H54 (cell line): ENCODE measurements at places on chromosomes 12 and 14.
A peak's percentile ranks its signal among the peaks of the same experiment; 100 is the strongest.

- no peak for DNase-seq
Measured at GRCh38 chr14:65279510-65279909, 133.0 kb upstream of the FUT8 start.

GRCh38 chr14:68824517-68825347 lies 31.9 kb upstream of the ZFP36L1 start:
- peak; percentile 68 for DNase-seq

DNA sequence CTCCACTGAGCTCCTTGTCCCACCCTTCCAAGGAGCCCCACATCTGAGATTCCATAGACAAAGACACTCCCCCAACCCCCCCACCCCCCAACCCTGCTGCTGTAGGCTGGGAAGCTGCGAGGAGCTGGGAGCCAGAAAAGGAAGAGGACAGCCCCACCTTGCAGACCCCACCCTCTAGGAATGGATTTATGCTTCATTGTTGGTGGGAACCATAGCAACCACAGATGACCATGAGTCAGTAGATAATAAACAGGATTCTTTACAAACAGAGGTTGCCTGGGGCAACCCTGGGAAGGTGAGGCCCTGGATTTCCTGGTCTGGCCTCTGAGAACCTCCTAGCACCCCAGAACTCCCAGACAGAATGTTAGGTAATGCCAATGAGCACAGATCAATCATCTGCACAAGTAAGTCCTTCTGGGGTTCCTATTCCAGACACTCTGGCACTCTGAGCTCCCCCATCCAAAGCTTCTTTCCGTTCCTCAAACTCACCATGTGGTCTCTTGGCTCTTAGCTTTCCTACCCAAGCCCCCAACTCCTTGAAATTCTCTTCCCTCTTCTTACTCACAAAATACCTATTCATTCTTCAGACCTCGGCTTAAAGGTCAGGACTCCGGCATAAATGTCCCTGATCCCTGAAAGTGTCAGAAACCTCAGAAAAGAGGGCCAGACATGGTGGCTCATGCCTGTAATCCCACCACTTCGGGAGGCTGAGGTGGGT lies 15.2 kb upstream of the PLEKHG6 start:
- DNase-seq: no peak

- DNase-seq: no peak
Measured at GRCh38 chr12:3989218-3989550, 116.0 kb upstream of the PARP11 start.

GRCh38 chr12:92234533-92234932 lies 88.9 kb upstream of the BTG1 start:
- no peak for DNase-seq

DNA sequence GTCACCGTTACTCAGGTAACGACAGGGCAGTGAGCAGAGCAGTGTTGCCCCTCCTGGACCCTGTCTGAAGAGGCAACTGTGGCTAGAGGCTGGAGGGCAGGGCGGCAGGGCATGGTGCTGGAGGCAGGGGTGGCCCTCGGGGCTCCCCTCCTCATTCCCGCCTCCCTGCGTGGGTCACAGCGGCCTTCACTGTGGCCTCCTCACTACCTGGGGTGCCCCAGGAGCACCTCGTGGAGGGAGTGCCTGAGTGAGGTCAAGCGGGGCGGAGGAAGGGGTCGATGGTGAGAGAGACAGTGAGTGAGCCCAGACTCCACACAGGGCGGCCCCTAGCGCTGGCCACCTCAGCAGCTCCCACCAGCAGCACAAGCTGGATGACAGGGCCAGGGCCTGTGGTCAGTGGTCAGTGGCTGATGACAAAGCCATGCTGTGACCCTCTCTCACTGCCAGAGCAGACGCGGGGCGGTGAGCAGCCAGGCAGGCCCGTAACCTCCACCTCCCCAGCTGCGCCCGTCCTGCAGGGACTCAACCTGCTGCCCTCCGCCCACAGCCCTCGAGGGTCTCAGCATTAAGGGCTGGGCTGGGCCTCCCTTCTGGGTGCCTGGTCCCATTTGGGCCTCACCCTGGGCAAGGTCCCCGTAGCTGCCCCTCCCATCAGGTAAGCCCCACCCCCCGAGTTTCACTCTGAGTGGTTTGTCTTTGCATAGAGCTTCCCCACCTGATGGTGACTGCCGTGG lies 17.8 kb downstream of the GPR132 start:
- DNase-seq: no peak

DNA sequence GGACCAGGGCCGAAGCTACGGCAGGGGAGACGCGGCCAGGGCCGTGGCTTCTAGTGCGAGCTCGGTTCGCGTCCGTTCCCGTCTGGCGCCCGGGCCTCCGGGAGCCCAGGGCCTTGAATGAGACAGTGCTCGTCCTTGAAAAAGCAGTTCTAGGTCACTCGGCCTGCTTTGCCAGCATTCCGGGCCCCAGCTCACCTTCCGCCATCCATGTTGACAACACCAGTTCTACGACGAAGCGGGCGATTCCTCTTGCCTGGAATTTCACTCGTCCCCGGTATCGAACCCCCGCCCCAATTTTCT lies 4.5 kb downstream of the OR10AD1 start:
- DNase-seq: no peak

DNA sequence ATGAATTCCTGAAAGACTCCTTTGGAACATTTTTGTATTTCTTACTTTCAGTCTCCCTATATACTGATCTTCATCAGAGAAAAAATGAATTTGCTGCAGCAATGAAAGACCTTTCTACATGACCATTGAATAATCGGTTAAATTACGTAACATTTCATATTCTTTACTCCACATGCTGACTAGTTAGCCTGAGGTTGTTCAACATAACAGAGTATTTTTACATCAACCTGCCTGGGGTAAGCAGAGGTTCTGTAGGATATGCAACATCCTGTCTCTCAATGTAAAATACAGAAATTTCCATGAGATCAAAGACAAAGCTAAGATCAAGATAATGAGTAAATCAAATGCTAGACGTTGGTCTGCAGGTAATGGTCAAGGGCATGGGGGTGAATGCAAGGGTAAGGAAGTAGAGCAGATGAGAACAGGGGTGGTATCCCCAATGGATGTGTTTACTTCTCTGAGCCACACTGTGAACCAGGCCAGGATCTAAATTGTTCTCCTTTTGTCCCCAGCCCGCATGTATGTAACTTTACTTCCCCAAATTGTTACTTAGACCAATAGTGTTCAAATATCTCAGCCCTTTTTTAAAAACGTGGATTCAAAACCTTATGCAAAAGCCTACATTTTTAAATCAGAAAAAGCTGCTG lies 45.4 kb downstream of the DUSP6 start:
- DNase-seq: no peak

- no peak for DNase-seq
Measured at GRCh38 chr12:31029916-31030562, 43.6 kb upstream of the DDX11 start.
